ENCODE measurements at places on chromosomes 3 and 15.

DNA sequence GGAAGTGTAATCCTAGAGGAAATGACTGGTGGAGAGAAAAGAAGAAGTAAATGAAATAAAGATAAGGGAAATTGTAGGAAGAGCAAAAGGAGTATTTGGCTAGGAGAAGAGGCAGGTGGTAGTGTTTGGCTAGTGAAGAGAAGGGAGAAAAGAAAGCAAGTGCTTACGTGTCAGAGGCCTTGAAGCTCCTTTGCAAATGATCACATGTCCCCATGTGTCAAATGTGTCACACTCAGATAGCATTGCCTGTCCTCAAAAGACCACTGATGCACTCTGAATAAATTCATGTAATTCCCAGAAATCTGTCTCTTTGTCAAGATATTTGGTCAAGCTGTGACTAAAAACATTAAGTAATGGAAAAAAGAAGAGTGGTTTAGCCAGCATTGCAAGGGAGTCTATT lies 639.3 kb downstream of the TUSC7 start:
- DNase-seq: no peak

DNA sequence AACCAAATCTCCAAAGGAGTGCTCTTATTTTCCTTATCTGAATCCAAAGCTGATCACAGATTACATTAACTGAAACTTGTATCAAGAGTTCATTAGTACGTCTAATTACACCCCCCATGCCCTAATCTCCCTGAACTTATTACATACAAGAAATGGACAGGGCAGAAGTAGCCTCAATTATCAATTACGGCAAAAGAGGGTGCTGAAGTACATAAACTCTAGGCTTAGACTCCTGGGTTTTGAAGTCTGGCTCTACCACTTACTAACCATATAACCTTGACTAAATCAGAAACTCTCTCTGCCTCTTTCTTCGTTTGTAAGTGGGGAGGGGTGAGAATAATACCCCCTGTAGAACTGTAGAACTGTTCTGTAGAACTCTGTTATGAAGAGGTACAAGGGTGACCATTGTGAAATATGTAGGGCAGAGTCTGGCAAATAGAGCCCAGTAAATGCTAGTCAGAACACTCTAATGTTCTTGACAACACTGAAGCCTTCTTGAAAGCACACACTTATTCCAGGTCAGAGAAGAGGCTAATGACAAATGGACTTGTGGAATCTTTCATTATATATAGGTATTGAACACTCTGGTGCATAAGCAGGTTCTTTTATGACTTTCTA lies 19.6 kb upstream of the OR5K4 start:
- DNase-seq: no peak

DNA sequence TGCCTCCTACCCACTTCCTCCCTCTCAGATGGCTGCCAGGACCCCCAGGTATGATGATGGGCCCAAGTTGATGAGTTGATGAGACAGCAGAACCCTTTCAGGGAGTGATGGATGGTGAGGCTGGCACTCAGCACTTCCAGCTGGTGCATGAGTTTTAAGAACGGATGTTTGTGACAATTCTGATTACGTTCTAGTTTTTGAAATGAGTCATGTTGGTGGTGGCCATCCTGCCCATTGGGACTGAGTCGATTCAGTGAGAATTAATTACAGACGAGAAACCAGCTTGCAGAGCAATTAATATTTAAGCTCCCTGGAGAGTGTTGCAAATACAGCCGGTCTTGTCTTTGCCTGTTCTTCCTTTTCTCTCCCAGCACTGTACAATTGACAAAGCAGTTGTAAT lies 56.9 kb upstream of the NR2C2 start:
- no peak for DNase-seq

GRCh38 chr15:62994975-62995681 lies 47.4 kb upstream of the TPM1 start:
- DNase-seq: no peak

GRCh38 chr3:143000528-143000927 lies 842 bp upstream of the U2SURP start:
- no peak for DNase-seq

DNA sequence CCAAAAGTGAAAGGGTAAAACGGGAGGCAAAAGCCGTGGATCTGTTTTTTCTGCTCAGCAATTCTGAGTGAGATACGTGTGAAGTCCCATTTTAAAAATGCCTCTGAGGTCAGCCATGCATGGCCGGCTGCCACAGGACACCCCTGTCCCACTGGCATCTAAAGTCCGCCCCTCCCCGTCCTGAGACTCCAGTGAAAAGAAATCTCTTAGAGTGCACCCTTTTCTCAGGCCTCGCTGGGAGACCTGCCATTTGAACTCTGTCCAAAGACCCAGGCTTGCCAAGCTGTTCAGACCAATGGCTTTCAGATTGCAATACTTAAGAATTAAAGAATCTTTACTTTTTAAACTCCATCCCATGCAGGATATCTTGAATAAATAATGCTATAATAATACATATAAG lies 61.0 kb upstream of the SLC24A5 start:
- DNase-seq: no peak

GRCh38 chr15:22240986-22241385 lies 160.7 kb downstream of the OR4M2 start:
- DNase-seq: no peak

DNA sequence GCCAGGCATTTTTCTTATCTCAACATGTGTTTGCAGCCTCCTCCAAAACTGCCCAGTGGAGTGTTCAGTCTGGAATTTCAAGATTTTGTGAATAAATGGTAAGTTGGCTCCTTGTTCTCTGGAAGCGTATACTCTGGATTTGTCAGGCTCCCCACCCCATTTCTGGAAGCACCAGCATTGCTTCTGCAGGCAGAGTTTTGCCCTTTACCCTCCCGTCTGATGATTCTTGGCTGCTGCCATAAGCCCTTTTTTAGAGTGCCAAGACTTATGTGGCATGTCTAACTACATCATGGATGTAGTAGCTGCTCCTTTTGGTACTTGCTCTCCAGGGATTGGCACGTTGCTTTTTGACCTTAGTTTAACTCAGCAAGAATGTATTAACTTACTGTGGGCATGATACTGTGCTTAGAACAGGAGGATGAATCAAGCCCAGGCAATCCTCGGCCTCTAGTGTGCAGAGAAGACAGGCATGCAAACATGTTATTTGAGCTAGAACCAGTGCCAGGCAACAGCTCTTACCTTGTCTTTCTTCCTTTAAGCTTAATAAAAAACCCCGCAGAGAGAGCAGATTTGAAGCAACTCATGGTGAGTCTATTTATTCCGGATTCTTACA lies 8.3 kb downstream of the SNAPC5 start:
- no peak for DNase-seq

DNA sequence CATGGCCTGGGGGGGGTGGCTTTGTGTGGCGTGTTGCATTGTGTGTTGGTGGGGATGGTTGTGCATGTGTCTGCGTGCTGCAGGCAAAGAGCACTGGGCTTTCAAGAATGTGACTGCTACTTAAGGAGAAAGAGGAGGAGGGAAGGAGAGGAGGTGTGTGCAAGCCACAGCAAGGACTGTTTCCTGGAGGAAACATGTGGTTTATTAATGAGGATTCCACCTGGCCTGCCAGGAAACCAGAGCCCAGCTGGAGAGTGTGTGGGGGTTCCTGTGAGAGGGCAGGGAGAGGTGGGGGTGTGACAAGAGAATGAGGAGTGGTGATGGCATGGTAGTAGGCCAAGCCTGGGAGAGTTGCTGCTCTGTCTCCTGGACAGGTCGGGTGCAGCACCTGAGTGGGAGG lies 258.1 kb upstream of the ROPN1 start:
- no peak for DNase-seq

DNA sequence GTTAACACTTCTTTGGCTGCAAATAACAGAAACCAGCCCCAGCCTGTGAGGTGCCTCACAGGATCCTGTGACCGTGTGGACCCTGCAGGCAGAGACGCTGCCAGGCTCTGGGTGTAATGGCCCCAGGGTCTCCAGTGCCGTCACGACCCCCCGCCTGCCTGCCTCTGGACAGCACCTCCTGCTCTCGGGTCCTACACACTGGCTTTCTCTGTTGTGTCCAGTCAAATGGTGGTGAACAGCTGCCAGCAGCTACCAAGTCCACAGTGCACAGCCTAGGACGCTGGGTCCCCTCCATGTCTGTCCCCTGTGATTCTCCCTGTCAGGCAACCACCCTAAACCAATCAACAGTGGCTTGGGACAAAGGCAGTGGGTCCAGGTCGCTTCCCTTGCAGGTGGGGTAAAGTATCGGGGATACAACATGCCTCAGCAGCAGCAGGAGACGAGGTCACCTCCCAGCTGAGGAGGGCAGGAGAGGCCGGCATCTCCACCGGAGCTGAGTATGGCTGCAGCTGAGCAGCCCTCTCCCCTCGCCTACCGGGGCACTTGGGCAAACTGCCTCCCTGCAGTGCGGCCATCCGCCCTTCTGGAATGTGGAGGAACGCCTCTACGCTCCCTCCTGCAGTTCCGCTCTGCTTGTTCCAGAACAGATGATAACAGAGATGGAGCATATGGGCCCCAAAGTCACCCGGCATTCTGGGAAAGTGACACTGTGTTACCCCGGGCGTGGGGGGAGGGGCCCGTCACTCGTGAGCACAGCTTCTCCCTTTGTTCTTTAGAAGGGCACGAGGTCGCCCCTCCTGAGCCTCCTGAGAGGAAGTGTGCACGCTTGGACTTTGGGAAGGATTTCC lies 21.1 kb upstream of the SKOR1 start:
- DNase-seq: no peak

GRCh38 chr3:172786036-172786435 lies 35.5 kb downstream of the ECT2 start:
- DNase-seq: no peak

DNA sequence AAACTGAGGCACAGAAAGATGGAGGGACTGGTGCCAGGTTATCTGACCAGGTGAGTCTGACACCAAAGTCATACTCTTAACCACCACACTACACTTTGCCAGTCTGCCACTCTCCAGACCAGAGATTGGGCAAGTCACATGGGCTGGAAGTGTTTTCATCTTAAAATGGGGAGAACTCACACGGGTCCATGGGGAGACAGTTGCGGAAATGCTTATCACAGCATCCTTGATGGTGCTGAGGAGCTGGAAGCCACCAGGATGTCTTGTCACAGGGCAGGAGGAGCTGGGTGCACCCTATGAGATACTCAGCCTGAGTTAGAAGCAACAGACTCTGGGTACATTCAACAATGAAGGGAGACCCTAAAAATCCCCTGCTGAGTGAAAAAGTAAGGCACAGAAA lies 4.8 kb downstream of the GALNT15 start:
- no peak for DNase-seq

DNA sequence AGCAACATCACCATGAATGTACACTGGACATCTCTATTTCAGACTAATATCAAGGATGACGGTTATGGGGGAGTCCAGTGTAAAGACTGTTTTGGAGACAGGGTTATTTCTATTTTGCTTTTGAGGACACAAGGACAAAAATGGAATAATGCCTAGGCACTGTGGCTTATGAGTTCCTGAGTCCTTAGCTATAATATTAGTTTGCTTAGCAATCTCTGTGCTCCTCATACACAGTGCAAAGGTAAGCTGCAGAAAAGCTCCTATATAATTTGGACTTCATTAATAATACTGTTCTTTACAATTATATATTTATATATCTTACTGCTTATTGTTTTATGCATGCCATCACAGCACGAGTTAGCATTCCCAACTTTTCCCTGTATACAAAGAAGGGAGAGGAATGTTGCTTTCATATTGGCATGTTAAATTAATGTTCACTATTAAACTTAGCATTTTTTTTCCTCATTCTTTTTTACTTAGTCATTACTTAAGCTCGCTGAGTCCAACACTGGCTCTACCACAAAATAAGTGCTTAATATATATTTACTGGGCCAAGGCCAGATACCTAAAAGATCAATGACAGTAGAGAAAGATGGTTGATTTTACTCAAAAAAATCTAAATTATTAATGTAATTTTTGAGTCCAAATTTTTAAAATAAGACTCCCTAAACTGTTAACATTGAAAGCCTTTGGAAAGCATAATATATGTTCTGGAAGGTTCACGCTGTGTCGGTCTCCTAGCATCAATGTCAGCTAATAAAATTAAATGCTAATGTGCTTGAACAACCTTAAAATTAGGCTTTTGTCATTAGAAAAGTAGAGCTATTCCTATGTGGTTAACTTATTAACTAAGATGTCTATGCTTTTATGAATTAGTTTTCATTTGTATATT lies 13.8 kb downstream of the THBS1 start:
- DNase-seq: no peak

Data from NCI-H345 (cell line).